NCI-H187 treated with DMSO at 0.1 percent for 48 hours (cell line): ENCODE measurements at places on chromosomes 2 and 18.

DNA sequence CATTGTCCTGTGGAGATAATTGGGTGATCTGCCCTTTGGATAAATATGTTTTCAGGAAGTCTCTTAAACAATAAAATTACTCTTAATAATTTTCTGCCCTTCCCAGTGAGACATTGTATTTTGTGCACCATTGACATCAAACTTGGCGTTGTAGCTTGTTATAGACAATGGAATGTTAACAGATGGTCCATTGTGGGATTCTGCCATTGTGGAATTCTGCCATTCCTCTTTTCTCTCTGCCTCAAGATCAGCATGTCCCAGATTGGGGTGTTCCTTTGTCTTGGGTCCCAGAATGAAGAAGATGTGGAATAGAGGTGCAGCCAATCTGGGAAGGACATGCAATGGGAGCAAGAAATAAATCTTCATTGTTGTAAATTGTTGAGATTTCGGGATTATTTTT is 15.1 kb upstream of the LDAH start:
- DNase-seq, result no peak

GRCh38 chr2:223779877-223780276 is 57.5 kb downstream of the AP1S3 start:
- no peak for DNase-seq

GRCh38 chr18:22391407-22392345 is 26.0 kb downstream of the CTAGE1 start:
- no peak for DNase-seq

DNA sequence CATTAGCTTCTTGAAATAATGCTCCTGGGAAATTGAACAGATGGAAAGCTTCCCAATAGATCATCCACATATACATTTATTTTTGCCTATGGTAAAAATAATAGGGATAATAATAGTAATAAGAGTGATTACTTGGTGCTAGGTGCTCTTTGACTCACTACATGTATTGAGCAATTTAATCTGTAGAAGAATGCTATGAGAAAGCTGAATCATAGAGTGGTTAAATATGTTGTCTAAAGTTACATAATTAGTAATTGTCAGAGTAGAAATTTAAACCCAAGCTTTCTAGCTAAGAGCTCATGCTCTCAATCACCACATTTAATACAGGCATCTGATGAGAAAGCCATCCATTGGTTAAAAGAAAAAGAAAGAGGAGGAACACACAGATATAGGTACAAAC is 590.5 kb upstream of the SLC8A1 start:
- no peak for DNase-seq

GRCh38 chr2:191500566-191500883 is 177.4 kb upstream of the NABP1 start:
- DNase-seq, result no peak

- no peak for DNase-seq
Measured at GRCh38 chr2:146576339-146577111, 1268.3 kb upstream of the ACVR2A start.

DNA sequence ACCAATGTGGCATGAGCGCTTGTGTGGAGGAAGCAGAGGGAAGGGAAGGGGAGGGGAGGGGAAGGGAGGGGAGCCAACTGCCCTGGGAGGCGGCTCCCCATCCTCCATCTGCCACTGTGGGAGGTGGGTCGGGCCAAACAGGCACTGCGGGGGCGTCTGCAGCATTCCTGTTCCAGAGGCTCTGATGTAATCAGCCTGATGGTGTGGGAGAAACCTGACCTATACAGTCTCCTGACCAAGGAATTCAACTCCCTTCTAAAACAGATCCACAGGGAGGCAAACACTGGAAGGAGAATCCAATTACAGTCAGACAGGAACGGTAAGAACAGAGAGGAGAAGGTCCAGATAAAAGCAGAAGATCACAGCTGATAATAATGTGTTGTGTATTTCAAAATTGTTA is 88.8 kb downstream of the CD8B2 start:
- no peak for DNase-seq

GRCh38 chr2:241680827-241681599 is 5.6 kb downstream of the DTYMK start:
- DNase-seq, result no peak

- DNase-seq, result no peak
Measured at GRCh38 chr18:49754866-49755265, 58.5 kb downstream of the ACAA2 start.

- DNase-seq, result no peak
Measured at GRCh38 chr2:238226698-238227586, 12.9 kb downstream of the HES6 start.

DNA sequence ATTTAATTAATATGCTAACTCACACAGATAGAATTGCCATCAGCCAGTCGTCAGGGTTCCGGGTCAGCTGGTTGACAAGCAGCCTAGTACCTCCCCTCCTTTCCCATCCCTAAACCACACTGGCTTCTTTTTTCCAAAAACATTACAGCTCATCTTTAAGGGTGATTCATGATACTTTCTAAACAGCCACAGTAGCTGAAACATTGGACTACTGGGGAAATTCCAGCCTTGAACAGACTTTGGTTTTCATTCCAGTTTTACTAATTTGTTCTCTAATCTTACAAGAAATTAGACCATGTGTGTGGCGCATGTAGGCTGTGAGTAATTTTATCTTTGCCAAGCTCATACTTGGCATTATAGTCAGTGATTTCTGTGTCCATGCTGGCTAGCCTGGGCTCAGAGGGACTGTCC is 110.8 kb downstream of the FMNL2 start:
- no peak for DNase-seq

- no peak for DNase-seq
Measured at GRCh38 chr18:10027461-10027860, 113.6 kb downstream of the VAPA start.

DNA sequence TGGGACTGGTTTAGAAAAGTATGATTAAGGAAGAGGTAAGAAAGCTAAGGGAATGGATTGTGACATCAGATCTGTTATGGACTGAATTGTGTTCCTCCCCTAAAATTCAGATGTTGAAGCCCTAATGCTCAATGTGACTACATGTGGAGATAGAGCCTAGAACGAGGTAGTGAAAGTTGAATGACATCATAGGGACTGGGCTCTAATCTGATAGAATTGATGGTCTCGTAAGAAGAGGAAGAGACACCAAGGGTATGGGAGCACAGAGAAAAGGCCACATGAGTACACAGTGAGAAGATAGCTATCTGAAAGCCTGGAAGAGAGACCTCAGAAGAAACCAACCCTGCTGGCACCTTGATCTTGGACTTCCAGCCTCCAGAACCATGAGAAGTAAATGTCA is 178.3 kb downstream of the TRIB2 start:
- DNase-seq, result no peak

DNA sequence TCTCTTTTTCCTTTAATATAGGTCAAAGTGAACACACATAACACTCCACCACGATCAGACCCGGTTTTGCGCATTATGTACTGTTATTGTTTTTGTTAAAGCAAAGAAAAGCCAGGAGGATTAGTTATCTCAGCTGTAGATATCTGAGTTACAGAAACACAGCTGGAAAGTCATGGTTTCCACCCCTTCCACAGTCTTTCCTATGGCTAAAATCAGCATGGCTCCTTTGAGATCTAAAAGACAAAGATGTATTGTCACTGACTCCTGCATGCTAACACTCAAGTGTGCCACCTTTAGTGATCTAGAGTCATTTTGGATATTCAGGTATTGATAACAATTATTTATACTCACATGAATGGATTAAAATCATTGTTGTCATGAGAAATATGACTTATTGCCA is 260.0 kb downstream of the FIGN start:
- DNase-seq, result no peak

DNA sequence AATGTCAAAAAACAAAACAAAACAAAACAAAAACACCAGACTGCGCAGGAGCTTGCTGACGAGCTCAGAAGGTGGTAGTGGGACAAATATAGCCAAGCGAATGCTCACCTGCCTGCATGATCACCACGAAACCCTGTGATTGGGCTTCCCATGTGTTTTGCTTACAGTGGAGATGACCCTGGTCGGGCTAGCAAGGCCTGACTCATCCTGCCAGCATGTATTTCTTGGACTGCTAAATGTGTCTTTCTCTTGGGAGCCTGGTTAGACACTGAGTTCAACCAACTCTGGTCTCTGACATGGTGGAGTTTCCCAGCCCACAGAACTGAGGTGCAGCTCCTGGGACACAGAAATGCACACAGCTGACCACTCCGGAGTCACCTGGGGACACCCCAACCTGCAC is 30.7 kb upstream of the DUSP2 start:
- no peak for DNase-seq

GRCh38 chr18:39389800-39390379 is 1824.3 kb upstream of the CELF4 start:
- DNase-seq, result no peak

GRCh38 chr2:47038656-47039488 is 116.2 kb downstream of the STPG4 start:
- no peak for DNase-seq

- no peak for DNase-seq
Measured at GRCh38 chr2:204586444-204587180, 41.3 kb downstream of the PARD3B start.

GRCh38 chr2:99520813-99521212 is 31.0 kb upstream of the REV1 start:
- no peak for DNase-seq

DNA sequence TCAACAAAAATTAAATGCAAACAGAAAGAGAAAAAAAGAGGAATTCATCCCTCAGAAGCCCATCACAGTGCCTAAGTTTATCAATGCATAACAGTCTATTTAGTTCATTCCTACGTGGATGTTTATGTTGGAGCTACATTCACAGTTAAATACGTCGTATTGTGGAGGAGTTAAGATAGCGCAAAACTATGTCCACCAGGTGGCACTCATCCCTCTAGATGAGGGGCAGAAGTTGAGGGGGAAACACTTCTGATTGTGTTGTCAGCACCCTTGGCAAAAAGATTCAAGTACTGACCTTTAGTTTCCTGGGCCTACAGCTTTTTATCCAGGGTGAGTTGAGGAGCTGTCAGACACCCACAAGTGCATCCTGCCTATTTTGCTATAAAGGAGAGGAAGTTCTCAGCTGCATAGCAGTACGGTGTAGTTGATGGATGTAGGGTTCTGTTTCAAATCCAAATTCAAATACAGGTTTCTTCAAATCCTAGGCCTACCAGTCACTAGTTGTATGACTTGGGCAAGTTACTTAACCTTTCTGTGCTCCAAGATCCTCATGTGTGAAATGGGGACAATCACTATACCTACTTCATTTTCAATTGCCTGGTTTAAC is 26.8 kb upstream of the MYO1B start:
- DNase-seq, result no peak

DNA sequence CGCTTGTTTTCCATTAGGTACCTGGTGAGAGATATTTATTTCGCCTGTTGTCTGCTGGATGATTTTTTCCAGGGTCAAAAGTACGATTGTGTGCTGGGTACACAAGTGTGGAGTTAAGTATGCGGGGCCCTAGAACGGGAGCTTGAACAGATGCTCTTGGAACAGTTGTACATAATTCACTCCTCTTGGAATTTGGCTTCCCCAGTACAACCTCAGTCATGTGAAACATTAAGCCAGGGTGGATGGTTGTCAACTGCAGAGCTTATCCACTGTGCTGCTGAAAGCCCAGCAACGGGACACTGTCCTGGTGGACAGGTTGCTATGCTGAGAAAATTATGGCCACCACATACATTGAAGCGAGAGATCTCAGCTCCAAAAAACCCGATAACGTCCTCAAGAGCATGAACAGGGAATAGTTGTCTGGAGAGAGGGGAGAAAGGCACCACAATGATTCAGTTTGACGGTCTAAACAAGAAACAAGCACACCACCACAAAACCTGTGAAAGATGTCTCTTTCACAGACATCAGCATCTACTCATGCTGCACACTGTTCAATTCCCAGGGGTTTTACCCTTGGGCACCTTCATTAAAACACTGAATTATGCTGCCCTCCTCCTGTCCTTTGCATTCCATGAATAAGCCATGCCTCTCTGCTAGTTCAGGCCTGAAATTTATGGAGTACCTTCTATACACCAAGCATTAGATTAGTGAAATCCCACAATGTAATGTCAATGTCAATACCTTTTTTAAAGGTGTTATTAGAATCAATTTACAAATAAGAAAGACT is 176.8 kb upstream of the TRIB2 start:
- DNase-seq, result no peak

DNA sequence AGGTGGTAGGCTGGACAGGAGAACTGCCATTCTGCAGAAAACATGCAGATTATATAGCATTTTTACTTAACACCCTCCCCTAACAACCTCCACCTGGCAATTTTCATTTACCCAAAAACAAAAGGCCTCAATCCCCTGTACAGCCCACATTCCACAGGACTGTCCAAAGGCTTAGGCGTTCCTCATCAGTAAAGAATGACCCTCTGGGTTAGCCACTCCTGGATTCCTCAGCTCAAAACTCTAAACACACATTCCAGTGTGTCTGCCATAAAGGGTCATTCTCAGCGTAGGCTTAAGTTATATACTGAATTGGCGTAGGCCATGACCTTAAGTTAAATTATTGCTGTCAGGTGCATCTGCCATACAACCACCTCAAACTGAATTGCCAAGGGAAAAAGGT is 261.8 kb upstream of the CHAC2 start:
- no peak for DNase-seq

GRCh38 chr2:39991298-39991697 is 212.2 kb upstream of the THUMPD2 start:
- no peak for DNase-seq

GRCh38 chr2:42132191-42132965 is 36.8 kb upstream of the EML4 start:
- DNase-seq, result no peak

DNA sequence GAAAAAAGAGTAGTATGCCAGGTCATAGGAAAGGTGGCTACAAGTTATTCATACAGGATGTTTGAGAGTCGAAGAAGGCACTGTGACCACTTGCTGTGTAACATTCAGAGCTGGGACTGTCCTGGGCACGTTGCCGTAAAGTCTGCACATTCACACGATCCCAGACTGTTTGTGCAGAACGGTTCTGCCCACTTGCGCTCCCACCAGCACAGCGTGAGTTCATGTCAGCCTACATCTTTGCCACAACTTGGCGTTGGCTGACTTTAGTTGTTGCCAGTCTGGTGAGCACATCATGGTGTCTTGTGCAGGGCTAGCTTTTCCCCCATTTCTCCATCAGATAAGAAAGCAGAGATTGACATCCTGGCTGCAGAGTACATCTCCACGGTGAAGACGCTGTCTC is 7.0 kb downstream of the ING5 start:
- no peak for DNase-seq

GRCh38 chr2:88967844-88968243 is 276.4 kb downstream of the RPIA start:
- no peak for DNase-seq

DNA sequence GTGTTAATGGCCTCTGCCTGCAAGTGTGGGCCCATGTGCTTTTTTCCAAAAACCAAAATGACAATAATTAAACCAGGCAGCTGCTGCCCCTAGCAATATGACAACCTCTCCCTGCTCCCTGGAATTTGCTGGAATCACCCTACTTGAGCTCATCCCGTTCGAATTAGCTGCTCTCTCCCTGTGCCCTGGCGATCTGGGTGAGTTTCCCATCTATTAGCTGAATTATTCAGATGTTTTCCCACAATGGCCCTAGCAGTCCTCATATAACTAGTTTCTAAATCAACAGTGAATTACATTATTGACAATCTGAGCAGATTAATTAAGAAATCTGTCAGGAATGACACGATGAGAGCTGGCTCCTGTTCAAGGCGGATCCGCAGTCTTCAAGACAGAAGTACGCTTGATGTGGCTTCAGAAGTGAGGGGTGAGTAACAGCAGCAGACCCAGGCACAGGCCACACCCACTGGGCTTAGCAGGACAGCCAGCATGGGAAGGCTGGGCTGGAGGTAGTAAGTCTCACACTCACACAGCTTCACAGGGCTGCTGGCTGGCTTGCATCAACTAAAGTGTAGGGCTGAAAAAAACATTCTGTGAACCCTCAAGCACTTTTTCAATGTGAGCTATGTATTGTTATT is 366.2 kb upstream of the ID2 start:
- no peak for DNase-seq
